ENCODE measurements at places on chromosomes 13 and 19. TPM values are rescaled to one million over a fixed set of nuclear protein-coding genes. Genes with fewer than 3 reads are reported as not detected.

- no peak for DNase-seq
Measured at GRCh38 chr13:90538063-90538462, 809.4 kb upstream of the MIR17HG start.

GRCh38 chr19:55119053-55119452, 1.6 kb upstream of the PPP1R12C start:
- no peak for DNase-seq

DNA sequence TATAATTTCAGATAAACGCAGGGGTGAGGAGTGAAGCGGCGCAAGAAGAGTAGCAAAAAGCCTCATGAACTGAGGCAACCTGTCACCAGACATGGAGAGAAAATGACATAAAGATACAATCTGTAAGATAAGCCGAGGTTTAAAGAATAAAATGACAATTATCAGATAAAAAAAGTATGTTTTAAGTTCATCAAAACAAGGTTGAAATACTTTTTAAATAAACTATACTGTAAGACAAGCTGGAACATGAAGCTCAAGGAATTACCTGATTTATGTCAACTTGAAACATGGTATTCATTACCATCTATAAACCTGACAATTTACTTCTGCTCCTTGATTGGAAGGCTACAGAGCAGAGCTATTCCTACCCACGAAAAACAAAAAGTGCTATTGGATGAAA, 61.6 kb downstream of the MYCBP2 start:
- DNase-seq = no peak

DNA sequence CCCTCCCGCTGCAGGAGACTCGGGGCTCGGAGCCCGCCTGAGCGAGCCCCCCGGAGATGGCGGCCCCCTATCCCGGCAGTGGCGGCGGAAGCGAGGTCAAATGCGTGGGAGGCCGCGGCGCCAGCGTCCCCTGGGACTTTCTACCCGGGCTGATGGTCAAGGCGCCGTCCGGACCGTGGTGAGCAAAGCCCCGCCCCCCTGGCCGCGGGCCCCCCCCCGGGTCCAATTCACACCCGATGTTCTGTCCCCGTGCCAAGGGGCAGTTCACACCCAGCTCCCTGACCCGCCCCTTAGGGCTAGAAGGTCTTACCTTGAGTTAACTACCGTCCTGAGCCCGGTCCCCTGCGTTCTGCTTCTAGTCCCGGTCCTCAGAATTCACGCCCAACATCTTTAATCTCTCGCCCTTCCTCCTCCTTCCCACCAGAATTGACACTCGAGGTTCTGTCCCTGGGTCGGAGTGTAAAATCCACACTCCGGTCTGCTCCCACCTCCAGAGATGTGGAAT, 1.4 kb downstream of the NPAS1 start:
- DNase-seq = no peak

GRCh38 chr19:21110183-21110582, 28.2 kb downstream of the ZNF714 start:
- no peak for DNase-seq

DNA sequence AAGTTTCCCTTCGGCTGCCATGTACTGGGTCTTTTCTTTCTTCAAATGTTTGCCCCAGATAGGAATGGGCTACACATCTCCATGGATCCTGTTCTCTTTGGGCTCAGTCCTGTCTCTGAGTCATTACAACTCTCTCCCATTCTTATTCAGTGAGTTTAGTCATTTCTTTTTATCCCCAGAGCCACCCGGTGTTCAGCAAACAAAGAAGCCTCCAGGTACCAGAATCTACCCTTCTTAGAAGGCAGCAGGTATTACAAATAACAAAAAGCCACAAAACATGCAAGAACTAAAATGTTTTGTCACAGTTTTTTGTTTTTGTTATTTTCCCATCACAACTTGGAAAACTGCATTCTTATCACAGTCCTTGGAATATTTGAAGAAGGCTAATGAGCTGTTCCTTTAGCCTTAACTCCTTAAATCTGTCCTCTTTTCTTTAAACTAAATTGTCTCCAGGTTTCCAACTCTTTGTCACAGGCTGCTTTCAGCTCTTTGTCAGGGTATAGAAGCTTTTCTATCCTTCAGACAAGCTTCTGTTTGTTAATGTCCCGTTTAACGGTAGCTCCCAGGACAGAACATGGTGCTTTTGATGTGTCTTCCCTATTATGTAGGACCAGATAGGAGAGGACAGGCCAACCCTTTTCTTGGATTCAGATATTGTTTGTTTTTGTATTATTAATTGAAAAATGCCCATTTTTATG, 215.5 kb upstream of the HTR2A start:
- DNase-seq = no peak

DNA sequence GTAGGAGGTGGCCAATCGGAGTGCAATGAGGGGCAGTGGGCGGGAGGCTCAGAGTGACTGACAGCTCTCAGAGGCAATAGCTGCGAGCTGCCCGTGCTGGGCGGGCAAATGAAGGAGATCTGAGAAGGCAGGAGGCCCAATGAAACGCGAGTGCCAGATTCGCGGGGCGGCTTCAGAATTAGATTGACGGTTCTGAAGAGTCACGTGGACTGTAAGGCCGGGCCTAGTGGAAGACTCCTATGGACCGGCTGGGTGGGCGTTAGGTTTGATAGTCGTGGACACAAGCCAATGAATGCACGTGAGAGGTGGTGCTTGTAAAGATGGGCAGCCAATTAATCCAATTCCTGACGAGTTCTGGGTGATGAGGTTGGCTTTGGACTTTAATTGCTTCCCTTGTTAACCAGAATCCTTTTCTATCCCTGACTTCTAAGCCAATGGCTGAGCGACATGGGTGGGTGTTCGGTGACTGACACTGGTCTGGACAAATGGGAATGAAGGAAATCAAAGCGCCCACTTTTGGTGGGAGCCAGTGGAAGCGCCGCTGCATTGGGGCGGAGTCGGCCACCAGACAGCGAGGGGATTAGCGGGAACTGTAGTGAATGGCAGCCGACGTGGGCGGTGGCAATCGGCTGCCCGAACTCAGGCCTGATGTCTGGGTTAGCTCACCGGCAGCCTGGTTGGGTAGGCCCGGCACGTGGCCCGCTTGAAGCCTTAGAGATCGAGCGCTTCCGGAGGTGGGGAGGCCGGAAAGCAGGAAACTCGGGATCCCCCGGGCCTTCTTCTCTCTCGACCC, 524 bp upstream of the KHSRP start:
- DNase-seq = peak; percentile 98

DNA sequence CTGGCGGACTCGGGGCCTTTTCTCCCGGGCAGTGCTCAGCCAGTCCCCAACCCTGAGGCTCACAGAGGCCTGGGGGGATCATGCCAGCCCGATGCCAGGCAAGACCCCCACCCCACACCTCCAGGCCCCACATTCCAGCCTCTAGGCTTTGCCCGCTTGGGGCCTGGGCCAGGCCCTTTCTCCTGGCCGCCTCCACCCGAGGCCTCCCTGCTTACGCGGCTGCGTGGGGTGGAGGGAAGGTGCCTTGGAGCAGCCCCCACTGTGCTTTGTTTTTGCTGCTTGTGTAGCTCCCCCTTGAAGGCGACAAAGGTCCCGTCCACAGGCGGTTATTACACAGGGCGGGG, 38.4 kb downstream of the SMIM24 start:
- no peak for DNase-seq

GRCh38 chr19:41339936-41340335, 13.8 kb downstream of the TGFB1 start:
- no peak for DNase-seq

- DNase-seq = no peak
Measured at GRCh38 chr13:42600943-42601342, 27.0 kb downstream of the TNFSF11 start.

DNA sequence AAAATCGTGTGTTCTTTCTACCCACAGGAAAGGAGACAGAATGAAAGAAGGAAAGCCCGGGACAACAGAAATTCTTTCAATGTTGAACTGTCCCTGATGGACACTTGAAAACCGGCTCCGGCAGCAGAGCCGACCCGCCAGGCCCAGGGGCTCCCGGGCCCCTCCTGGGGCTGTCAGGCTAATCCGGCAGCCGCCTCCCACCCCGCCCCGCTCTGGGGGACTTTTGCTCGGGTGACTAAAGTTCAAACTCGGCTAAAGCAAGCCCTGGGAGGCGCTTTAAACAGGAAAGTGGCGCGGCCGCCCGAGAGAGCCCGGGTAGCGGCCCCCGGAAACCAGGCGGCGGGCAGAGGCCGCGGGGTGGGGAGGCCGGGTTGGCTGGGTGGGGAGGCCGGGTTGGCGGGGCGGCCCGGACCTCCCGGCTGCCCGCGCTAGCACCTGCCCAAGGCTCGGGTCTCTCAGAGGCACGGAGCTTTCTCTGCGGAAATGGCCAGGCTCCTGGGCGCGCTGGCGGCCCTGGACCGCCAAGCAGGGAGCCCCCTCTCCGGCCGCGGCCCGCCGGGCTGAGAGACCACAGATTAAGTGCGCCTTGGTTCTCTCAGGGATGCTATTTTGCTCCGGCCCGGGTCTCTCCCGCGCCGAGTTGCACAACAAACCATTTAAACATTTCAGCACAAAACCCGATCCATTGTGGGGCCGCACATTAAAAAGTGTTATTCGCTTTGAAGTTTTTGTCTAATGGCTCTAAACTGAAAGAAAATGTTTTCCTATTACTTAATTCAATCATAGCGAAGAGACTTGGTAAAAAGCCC, 2.6 kb upstream of the GSX1 start:
- DNase-seq = no peak

DNA sequence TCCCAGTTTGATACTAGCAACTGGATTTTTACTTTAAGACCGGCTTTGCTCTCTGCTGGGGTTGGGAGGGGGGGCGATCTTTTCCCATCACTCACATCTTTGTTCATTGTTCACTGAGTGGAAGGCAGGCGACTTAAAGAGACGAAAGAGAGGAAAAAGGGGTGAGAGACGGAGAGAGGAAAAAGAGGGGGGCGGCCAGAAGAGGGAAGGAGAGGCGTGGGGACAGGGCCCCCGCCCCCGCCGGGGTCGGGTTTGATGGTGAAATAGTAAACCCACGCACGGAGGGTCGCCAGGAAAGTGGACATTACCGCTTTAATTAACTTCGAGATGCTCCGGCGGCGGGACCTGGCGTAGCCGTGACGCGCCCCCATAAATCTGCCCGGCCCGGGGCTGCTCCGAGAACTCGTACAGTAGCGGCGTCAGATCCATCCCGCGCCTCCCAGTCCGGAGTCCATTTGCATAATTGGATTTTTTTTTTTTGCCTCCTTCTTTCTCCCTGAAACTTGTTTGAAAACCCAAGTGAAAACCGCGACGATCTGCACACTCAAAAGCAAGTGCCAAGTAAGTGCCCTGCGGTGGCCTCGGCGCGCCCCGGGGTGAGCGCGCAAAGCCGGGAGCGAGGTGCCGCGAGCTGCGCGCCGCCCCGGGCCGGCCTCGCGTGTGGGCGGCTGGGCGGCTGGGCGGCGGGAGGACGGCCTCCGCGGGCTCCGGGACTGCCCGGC, 143.9 kb upstream of the ZNF536 start:
- no peak for DNase-seq

GRCh38 chr19:44212866-44213346, 574 bp downstream of the ZNF227 start:
- DNase-seq = no peak

- no peak for DNase-seq
Measured at GRCh38 chr13:23399347-23399746, 34.2 kb downstream of the SACS start.

GRCh38 chr13:39317291-39317690, 279.0 kb downstream of the NHLRC3 start:
- no peak for DNase-seq

DNA sequence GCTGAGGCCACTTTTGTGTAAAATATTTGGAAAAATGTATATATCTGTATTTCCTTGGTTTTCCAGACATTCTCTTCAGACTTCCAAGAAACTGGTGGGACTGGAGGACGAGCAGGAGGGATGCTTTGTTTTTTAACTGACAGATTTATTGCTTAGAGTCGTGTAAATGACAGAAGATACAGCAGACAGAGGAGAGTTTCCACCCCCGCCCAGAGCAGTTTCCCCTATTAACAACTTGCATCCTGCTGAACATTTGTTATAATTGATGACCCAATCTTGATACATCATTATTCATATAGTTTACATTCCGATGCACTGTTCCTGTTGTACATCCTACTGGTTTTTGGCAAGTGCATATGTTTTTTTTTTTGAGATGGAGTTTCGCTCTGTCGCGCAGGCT, 7.1 kb upstream of the DOCK6 start:
- DNase-seq = no peak

DNA sequence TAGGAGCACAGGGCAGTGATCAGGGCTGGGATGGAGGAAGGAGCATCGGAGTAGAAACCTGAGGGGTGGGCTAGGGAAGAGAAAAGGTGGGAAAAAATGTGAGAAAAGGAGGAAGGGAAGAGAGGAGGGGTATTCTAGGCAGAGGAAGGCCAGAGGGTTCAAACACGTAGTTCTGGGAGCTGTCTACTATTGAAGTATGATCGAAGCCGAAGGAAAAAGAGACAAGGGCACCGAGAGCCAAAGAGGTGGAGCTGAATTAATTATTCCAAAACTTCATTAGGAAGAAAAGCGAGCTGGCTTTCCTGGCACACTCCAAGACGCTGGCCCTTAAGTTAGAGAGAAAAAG, 7.8 kb downstream of the DLL3 start:
- no peak for DNase-seq

DNA sequence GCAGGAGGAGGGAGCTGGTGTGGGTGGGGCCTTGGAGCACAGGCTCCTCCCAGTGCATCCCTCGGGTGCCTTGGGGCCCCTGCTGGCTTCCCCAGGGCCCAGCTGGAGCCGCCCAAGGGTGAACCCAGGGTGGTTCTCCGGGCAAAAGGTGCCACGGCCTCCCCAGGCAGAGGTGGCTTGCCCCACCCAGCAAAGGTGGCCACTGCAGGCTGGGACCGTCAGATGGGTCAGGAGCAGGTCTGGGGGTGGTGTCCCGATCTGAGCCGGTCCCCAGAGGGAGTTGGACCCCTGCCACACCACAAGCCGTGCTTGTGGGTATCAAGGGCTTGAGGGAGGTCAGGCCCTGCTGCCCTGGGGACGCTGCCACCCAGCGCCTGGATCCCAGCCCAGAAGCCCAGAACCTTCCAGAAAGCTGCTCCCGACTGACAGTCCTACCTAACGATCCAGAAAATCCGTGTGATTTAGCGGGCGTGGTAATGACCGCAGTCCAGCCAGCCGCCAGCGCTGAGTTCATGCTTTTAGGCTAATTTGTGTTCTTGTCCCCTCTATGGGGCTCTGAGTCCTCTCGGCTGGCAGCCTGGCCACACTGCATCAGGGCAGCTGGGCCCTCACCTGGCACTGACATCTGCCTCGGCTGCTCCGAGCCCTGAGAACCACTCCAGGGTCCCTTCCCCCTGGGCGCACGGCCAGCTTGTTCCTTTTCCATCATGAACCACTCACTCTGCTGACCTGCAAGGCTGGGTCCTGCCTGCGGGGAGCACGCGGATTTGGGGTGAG, 5.0 kb upstream of the GRIN3B start:
- DNase-seq = no peak

DNA sequence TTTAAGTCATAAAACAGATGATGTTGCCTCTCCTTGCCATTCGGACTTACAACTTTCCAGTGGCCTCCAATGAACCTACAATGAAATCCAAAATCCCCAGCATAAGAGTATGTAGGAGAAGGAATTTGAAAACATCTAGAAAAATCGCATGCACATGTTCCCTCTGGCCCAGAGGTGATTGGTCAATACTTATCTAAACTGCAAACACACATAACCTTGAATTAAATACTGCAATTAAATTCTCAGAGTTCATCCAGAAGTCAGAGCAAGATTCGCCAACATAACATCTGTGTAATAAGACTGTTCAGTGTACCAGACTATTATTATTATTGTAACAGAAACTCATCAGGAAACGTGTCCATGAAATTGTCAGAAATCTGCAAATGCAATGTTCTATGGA, 82.2 kb upstream of the USP29 start:
- no peak for DNase-seq

SPART gene
- 30.6 TPM for total RNA-seq

FAM216B gene
- not detected for total RNA-seq

SYT5 gene
- total RNA-seq = not detected

ZNF225 gene
- total RNA-seq = 2.4 TPM

SYT3 gene
- total RNA-seq = 1.2 TPM

Data from activated T-cell treated with anti-CD3 and anti-CD28 coated beads, Interleukin-2, amount 50 U/mL, for 4 hours (primary cell).